Muscle of arm (tissue), 14 donors: ENCODE measurements at places on chromosomes 2 and 18. TPM values are rescaled to one million over a fixed set of nuclear protein-coding genes. Genes with fewer than 3 reads are reported as not detected.

DNA sequence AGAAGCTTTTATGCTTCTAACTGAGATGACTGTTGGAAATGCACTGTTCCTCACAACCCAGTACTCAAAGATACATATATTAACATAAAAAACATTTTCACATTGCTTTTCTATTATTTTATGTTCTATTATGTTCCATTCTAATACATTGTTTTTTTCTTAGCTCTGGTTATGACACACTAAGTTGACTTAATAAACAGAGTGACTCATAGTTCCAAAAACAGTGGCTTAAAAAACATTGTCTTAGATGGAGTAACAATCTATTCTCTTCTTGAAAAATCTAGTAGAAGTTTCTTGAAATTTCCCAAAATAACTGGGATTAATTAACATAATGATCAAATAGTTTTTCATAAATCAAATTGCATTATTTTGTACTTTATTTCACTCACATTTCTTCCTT is 328.2 kb upstream of the LRATD1 start:
- DNase-seq, result no peak

ITGA4 gene
- polyA plus RNA-seq, result 26.5 TPM

OSR1 gene
- polyA plus RNA-seq, result 27.8 TPM

FBLN7 gene
- polyA plus RNA-seq, result 12.2 TPM

GRCh38 chr2:26655611-26656195 is 14.5 kb upstream of the CIB4 start:
- no peak for DNase-seq

DNA sequence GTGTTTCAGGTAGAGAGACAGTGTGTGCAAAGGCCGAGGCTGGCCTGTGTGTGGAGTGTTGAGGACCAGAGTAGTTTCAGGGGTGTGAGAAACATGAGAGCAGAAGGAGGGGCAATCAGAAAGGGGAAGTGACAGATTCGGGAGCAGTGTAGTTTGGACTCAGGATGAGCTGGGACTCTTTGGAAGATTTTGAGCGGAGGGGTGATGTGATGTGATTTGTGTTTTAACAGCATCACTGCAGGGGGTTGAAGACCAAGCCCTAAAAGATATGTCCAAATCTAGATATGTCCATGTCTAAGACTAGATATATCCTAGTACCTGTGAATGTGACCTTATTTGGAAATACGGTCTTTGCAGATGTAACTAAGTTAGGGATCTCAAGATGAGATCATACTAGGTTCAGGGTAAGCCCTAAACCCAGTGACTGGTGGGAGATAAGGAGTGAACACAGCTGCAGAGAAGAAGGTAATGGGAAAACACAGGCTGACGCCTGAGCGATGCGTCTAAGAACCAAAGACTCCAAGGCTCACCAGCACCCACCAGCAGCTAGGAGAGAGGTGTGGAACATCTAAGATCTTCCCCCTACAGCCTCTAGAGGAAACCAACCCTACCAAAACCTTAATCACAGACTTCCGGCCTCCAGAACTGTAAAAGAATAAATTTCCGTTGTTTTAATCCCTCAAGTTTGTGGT is 38.5 kb upstream of the MYO3B start:
- DNase-seq, result no peak

FAM124B gene
- polyA plus RNA-seq, result 7.1 TPM

DNA sequence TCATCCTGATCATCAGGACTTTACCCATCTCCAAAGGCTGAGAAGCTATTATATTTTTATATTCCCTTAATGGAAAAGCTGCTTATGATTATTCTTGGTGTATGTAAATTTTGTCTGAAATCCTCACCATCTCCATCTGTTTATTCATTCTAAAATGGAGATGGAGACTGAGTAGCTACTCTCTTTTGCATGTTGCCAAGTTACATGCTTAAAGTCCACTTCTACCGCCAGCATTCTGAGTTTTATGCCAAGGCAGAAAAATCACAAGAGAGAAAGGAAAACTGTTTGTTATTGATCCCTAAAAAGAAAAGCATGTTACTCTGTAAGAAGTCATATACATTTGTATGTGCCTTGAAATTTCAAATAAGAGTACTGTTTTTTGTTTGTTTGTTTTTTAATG is 94.4 kb upstream of the NOSTRIN start:
- DNase-seq, result peak; percentile 61

DNA sequence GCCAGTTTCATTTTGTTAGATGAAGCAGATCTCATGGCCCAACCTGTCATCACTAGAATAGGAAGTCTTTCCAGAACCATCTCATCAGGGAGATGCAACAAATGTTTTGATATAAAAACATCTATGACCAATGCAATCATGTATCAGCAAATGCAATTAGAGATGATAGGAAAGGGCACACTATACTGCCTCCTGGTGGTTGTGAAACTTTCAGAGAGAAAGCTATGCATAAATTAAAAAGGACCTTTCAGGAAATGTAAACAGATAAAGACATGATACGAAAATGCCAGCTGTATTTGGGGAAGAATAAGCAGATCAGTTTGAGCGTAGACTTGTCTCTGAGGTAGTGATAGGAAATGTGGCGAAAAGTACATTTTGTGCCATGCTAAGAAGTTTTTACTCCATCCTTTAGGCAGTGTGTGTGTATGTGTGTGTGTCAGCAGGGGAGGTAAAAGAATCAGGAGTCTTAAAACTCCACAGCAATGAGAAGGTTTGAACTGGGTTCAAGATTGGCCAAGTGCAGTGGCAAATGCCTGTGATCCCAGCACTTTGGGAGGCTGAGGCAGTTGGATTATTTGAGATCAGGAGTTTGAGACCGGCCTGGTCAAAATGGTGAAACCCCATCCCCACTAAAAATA is 479.3 kb downstream of the CPS1 start:
- DNase-seq, result peak; percentile 7

DNA sequence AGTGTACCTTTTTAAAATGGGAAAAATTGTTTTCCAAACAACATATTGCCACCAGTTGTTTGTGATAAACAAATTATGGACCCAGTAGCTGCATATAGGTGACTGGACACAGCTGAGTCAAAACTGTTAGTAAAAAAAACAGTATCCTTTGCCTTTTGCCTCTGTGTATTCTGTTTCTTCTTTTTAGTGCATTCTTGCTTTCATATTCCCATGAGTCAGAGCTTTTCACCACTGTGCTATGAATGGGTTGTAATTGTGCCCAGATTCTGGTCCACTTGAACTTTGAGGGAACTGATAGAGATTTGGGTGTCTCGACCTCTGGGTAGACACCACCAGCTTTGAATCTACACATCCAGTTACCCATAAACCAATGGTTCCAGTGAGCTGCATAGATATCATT is 1441.9 kb upstream of the ZEB2 start:
- DNase-seq, result no peak

DNA sequence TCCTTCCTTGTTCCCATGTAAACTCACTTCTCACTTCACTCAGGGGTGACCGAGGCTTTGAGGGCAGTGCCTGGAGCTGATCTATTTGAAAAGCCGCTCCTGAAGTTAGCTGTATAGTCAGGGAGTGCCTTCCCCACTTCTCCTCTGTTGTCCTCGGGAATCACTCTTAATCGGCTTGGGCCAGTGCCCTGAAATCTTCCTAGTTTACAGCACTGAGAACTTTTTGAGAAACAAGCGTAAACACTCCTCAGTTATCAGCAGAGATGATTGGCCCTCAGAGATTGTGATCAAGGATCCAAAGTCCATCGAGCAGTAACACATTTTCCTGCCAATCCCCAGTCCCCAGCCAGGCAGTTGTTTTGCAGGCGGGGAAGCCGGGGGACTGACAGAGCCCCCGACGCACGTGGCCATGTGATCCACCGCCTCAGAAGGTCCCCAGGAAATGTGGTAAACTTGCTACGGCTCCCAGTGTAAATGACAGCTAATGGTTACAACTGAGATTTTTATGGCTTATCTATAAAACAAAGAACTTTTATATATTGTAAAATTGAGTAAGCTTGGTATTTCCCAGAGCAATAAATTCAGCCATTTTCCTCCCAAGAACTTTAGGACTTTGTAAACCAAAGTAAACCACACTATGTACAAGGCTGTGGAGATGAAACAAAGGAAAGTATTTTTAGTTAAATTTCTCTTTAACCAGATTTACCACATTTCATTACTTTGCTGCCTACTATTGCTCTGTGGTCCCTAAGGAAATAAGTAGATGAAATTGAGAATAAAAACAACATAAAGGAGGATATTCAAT is 53.5 kb downstream of the C18orf63 start:
- peak; percentile 51 for DNase-seq

GRCh38 chr2:72000110-72000509 is 147.6 kb downstream of the CYP26B1 start:
- DNase-seq, result no peak

GPR75 gene
- polyA plus RNA-seq, result 3.7 TPM

DNA sequence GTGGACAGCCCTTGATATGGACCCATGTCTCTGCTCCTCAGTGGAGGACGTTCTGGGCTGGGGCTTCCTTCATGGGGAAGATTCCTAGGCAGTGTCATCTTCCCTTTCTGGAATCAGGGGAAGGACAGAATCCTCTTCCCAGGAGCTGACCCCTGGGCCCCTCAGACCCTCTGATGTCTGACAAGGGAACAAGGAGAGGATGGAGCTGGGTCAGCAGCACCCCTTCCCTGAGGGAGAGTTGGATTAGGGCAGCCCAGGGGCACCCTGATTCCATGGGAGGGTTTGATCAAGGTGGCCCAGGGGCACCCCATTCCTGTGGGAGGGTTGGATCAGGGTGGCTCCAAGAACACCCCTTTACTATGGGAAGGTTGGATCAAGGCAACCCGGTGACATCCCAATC is 86.5 kb downstream of the ACKR3 start:
- no peak for DNase-seq

GRCh38 chr2:204264621-204265140 is 280.6 kb upstream of the PARD3B start:
- no peak for DNase-seq

KATNAL2 gene
- polyA plus RNA-seq, result 10.4 TPM

GRCh38 chr2:166234112-166234846 is 106.5 kb upstream of the SCN1A start:
- DNase-seq, result no peak

GRCh38 chr2:105405291-105405690 is 6.4 kb upstream of the FHL2 start:
- no peak for DNase-seq

DNA sequence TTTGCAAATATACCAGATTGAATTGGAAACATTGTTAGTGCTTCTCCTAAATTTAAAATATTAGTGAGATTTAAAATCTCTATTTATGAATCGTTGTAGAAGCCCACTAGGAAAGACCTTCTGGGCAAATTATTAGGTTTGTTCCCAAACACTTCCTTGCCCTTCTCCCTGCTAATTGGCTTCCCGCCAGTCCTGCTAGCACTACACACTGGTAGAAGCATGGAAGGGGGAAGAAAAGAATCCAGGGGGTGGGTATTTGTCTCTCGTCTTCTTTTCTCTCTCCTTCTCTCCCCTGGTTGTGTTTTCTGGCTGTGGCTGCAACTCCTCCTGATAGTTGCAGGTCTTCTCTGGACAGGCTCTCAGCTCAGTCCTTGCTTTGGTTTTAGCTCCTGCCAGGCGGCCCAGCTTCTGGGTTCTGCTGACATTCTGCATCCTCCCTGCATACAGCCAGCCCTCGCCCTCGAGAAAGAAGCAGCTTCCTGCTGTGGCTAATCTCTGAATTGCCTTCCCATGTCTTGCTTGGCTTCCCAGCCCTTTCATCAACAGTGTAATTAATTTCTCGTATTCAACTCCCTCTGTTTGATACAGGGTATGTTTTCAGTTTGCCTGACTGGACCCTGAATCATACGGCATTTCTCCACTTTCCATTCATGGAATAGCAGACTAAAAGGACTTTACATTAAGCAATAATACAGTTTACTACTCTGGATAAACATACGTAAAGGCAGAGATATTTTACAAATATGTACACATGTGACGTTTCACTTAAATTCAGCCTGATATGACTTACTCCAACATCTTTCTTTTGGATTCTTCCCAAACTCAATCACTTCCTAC is 6.9 kb upstream of the PARD3B start:
- no peak for DNase-seq

- no peak for DNase-seq
Observed at GRCh38 chr2:15119722-15120175, 441.4 kb downstream of the NBAS start.

GRCh38 chr18:10863026-10863425 is 286.3 kb downstream of the PIEZO2 start:
- no peak for DNase-seq

SRD5A2 gene
- polyA plus RNA-seq, result not detected
